ENCODE measurements at places on chromosomes 13 and 19. TPM values are rescaled to one million over a fixed set of nuclear protein-coding genes. Genes with fewer than 3 reads are reported as not detected.

WDR87 gene
- total RNA-seq, result not detected

DNA sequence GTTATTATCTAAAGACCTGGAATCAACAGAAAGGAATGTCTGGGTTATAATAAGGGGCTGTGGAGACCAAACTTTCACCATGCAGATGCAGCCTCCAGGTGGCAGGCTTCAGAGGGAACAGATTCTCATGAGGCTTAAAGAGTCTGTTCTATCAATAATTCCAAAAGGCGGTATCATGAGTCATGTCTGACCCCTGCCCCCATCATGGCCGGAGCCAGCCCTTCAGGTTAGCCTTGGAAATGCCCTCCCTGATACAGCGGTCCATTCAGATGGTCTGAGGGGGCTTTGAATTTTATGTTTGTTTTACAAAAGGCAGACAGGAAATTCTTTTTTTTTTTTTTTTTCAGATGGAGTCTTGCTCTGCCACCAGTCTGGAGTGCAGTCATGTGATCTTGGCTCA lies 21.7 kb upstream of the LAMP1 start:
- peak; percentile 31 for DNase-seq

RASIP1 gene
- total RNA-seq, result 0.19 TPM

GRCh38 chr19:34274827-34275625 lies 20.7 kb downstream of the GARRE1 start:
- no peak for DNase-seq

DNA sequence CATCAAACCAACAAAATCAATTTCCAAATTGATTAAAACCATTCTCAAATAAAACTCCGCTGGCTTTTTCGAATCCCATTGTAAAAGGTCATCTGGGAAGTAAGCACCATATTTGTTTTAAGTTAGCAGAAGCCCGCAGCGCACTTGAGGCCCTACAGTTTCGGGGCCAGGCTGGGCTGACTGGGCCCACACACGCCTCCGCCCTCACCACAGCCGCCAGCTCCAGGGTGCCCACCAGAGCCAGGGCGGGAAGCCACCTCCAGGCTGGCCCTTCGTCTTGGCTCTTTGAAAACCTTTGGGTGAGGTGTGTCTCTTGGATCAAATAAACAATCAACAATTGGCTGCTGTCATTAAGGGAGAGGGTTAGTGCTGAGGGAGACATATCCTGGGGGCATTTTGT lies 133.3 kb downstream of the SOX1 start:
- DNase-seq, result no peak

- DNase-seq, result no peak
Observed at GRCh38 chr13:51000571-51001260, 91.1 kb downstream of the RNASEH2B start.

ZNF534 gene
- not detected for total RNA-seq

- no peak for DNase-seq
Observed at GRCh38 chr19:1136621-1137317, 33.0 kb downstream of the GPX4 start.

DNA sequence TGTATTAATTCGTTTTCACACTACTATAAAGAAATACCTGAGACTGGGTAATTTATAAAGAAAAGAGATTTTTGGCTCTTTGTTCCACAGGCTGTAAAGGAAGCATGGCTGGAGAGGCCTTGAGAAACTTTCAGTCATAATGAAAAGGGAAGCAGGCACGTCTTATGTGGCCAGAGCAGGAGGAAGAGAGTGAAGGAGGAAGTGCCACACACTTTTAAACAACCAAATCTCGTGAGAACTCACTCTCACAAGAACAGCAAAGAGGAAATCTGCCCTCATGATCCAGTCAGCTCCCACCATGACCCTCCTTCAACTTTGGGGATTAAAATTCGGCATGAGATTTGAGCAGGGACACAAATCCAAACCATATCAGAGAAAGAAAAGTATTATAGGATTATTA lies 1255.9 kb upstream of the MIR17HG start:
- no peak for DNase-seq

- no peak for DNase-seq
Observed at GRCh38 chr13:68850160-68850559, 1257.5 kb upstream of the ATXN8OS start.

GRCh38 chr19:4449639-4450028 lies 8.0 kb downstream of the UBXN6 start:
- no peak for DNase-seq

- no peak for DNase-seq
Observed at GRCh38 chr13:99044764-99045163, 66.9 kb upstream of the DOCK9 start.

- no peak for DNase-seq
Observed at GRCh38 chr19:31253526-31254179, 95.6 kb downstream of the TSHZ3 start.

GRCh38 chr13:97255515-97256021 lies 33.4 kb downstream of the MBNL2 start:
- DNase-seq, result no peak

IZUMO2 gene
- not detected for total RNA-seq

GRCh38 chr13:95862408-95862807 lies 185.5 kb downstream of the DNAJC3 start:
- no peak for DNase-seq

POGLUT2 gene
- total RNA-seq, result 4.3 TPM

GNG7 gene
- 0.30 TPM for total RNA-seq

DNA sequence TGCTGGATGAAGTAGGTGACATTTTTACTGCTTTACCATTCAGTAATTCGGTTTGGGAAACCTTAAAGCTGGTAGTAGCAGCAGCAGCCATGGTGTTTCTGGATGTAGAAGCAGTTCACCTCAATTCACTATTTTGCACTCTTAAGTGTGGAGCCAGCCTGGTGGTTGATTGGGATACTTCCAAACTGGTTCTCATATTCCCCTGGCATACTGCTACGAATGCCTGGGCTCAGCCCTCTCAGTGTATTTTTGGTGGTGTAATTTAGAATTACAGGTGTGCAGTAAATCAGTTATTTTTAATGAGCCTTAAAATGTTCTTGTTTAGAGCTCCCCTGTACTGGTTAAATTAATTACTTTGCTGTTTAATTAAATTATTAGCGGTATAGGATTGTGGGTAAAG lies 12.4 kb downstream of the HNRNPM start:
- DNase-seq, result no peak

CEACAM19 gene
- total RNA-seq, result 2.5 TPM

CGB3 gene
- total RNA-seq, result not detected

DNA sequence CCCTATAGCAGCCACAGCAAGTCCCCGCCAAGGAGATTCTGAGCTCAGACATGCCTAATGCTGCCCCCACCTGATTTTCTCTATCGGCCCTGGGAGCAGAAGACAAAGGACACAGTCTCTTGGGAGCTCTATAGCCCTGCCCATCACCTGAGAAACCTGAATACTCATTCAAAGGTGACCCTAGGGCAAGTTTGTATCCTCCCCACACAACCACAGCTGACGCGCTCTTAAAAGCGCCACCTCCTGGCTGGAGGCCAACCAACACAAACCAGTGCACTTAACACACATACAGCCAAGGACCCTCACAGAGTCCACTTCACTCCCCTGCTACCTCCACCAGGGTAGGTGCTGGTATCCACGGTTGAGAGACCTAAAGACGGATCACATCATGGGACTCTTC lies 8.8 kb upstream of the IGFL4 start:
- no peak for DNase-seq

GRCh38 chr19:53909471-53910169 lies 542 bp downstream of the CACNG7 start:
- DNase-seq, result no peak

PRSS57 gene
- total RNA-seq, result not detected

- no peak for DNase-seq
Observed at GRCh38 chr13:42906257-42906656, 85.8 kb downstream of the EPSTI1 start.

DNA sequence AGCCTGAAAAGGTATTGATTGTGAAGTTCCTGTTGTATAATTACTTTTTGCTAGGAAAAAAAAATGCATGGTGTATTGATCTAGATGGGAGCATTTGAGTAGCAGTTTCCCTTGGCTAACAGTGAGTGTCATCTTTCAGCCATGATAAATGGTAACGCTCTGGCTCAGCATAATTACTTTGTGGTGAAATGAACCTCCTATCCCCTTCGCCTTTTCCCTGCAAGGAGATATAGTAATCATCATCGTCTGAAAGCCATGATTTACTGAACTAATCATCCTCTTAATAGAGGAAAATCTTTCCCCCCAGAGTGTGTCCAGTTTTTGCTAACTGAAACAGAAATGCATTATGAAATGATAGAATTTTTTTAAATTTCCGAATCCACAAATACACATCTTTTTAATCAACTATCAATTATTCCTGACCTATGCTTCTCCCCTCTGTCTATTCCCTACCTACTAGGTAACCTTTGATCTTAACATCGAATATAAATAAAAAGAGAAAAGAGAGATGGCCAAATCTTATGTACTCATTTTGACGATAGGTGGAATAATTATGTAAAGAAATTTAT lies 88.7 kb downstream of the MAB21L1 start:
- no peak for DNase-seq

DNA sequence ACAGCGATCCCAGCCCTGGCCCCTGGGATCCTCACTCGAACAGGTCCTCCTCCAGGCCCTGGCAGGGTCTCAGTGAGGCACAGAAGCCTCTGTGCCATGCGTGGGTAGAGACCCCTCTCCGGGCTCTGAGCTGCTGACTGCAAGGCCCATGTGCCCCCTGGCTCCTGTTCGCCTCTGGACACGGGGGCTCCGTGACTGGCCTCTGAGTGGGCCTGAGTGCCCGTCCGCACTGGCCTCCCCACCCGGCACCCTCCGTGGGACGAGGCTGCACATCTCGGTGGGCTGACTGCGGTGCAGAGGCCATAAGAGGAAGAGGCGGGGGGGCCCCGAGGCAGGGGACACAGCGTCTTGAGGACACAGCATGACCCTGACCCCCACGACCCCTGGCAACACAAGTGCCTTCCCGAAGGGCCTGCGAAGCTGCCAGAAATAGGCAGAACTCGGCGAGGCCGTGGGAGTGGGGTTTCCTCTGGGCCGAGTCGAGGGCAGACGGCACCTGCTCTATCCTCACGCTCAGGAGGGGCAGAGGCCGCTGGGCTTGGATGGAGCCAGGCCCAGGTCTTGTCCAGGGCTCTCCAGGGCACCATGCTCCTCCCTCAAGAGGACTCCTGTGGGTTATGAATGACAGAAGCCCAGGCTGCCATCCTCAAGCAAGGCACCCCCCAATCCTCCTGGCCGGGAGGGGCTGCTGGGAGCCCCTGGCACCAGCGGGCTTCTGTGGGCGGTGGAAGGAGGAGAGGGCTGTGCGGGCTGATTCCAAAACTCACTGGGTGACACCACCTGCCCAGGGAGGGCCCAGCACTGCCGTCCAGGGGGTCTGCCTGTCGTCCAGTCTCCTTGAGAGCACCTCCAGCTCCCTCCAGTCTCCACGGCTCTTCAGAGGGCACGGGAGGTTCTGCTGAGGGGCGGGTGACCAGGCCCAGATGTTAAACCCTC lies 52.6 kb downstream of the RASA3 start:
- DNase-seq, result no peak

DNA sequence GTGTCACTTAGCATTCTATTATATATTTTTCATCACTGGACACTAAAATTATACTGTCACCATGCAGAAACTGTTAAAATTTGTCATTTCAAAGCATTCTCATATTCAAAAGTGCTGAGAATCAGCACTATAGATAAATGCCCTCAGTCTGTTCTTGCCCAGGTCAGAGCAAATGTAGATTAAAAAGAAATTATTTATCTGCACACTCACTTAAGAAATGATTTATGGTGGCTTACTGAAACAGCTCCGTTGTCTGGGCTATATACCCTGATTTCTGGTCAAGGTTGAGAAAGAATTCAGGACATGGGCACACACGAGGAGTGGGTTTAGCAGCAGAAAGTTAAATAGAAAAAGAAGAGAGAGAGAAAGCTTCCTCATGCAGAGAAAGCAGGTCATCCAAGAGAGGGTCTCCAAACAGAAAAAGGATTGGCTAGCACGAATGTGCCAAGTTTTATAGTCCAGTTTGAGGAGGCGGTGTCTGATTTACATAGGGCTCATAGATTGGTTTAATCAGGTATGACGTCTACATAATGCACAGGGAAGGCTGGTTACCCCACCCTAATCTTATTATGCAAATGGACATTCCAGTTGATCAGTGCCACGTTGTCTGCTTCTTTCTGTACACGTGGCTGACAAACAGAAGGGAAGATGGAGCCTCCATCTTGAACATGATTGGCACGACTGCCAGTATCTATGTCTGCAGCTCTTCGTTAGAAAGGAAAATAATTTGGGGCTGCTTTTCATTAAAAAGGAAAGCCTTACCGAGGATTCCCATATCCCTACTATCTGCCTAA lies 47.3 kb upstream of the N4BP2L1 start:
- DNase-seq, result no peak

PSG7 gene
- not detected for total RNA-seq

DNA sequence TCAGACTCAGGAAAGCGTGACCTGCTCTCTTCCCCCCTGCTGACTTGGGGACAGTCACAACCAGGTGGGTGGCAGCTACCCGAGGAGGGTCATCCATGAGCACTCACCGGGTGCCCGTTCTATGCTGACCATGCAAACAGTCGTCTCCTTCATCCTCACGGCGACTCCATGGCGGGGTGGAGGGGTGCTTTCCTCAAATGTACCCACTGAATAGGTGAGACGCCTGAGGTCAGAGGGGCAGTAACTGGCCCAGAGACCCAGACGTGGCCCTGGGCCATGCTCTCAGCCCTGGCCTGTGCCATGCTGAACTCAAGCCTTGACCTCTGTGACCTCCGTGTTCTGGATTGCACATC lies 59.2 kb upstream of the TPM4 start:
- no peak for DNase-seq

DNA sequence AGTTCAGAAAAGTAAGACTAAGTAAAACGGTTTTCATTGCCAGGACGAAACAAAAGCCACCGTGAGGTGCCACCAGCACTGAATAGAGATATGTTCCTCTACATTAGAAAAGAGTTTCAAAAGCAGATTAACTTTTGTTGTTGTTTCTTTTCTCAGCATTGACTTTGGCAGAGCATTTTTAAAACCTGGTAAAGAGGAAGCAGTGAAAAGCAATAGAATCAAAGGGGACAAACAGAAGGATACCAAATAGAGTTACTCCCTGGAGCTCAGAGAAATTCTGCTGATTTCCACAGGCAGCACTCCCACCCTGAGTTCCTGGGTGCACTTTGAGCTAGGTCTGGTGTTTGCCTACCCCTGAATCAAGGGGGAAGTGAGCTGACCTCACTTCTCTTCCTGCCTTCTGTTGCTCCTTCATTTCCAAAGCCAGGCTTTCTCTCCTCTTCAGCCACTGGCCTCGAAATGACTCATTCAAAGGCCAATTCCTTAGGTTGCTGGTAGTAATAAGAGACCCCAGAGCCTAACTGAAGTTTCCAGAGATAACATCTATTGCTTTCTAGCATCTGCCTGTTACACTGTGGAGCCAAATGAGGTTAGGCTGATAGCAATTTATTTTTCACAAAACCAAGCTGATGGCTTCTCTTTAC lies 11.3 kb upstream of the ERICH6B start:
- DNase-seq, result no peak

DNA sequence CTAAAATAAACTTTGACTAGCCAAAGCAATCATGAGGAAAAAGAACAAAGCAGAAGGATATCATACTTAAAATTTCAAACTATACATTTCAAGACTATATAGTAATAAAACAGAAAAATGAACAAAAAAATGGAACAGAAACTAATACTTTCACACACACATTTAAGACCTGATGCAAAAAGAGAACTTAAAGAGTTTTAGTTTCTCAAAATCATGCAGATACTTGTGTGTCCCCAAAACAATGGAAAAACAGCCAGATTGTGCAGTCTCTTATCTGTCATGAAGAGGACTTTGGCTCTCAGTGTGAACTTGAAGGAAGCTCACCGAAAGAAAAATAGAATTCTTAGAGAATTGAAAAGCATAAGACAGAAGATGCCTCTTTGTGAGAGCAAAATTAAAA lies 16.1 kb downstream of the ZNF506 start:
- DNase-seq, result no peak
